ENCODE measurements at places on chromosomes 5 and 9.

DNA sequence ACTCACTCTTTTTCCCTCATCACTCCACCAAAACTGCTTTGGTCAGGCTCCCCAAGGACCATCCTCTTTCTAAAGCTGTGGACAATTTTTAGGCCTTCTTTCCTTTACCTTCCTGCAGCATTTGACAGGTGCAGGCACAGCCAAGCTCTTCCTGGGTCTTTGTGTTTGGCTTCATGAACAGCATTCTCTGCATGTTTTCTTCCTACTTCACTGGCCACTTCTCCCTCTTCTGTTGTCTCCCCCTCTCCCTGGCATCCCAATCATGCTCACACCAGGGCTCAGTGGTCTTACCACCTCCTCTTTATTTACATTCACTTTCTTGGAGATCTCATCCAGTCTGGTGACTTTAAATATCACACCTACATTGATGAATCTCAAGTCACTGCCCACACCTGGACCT, 51.1 kb downstream of the CTNND2 start:
- no peak for DNase-seq

GRCh38 chr5:77211691-77212047, 1.2 kb downstream of the PDE8B start:
- DNase-seq = no peak

GRCh38 chr5:137566780-137567179, 67.7 kb upstream of the SPOCK1 start:
- DNase-seq = no peak

GRCh38 chr5:96752341-96753016, 55.3 kb downstream of the ERAP1 start:
- DNase-seq = peak; percentile 67

DNA sequence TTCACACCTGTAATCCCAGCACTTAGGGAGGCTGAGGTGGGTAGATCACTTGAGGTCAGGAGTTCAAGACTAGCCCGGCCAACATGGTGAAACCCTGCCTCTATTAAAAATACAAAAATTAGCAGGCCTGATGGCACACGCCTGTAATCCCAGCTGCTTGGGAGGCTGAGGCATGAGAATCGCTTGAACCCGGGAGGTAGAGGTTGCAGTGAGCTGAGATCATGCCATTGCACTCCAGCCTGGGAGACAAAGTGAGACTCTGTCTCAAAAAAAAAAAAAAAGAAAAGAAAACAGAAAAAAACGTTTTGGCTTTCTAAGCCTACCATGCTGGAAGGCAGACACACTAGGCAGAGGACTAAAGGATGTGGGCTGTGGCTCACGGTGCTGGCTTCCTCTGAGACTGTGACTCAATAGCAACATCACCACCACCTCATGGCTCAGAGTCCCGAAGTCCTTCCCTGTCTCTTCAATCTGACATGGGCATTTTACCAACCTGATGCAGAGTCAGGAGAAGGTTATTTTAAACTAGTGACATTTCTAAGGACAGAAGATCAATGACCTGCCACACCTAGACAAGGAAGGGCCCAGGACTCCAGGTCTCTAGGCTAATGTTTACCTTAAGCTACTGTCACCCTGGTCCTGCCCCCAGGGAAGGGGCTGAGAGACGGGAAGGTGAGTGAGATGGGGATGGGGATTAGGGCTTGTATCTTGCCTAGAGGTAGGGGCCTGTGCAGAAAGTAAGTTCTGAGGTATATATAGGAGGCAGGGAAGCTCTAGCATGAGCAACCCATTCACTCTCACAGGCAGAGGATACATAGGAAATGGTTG, 3.7 kb downstream of the ECSCR start:
- peak; percentile 89 for DNase-seq
